ENCODE measurements at places on chromosomes 2 and 18. TPM values are rescaled to one million over a fixed set of nuclear protein-coding genes. Genes with fewer than 3 reads are reported as not detected.

Gene CSRNP3
- 1.1 TPM for total RNA-seq

Gene ATOH8
- 62.1 TPM for total RNA-seq

Gene DSG1
- total RNA-seq, result not detected

Gene CPS1
- 2.9 TPM for total RNA-seq

Gene TPO
- total RNA-seq, result 18.1 TPM

Gene QPCT
- 1.9 TPM for total RNA-seq

Gene ALPP
- total RNA-seq, result not detected

Gene ADRA2B
- 4.0 TPM for total RNA-seq

Gene GULP1
- total RNA-seq, result 31.5 TPM

Gene COLEC11
- total RNA-seq, result 7.4 TPM

Gene MC5R
- total RNA-seq, result not detected

Gene XDH
- total RNA-seq, result 0.48 TPM

Gene SGPP2
- 0.63 TPM for total RNA-seq

Gene SAG
- total RNA-seq, result not detected

Gene HTR2B
- 1.3 TPM for total RNA-seq

Gene CD8B2
- total RNA-seq, result not detected

Gene STAT4
- total RNA-seq, result 14.4 TPM

Gene CREG2
- total RNA-seq, result not detected

Gene SERPINB5
- not detected for total RNA-seq

Gene PRSS56
- not detected for total RNA-seq

Measured in omental fat pad (tissue), 4 donors.